Right lobe of liver (tissue), 6 donors: ENCODE measurements at places on chromosomes 3 and 15. TPM values are rescaled to one million over a fixed set of nuclear protein-coding genes. Genes with fewer than 3 reads are reported as not detected.

- DNase-seq = no peak
These were observed 8.6 kb downstream of the MAP3K13 start for GRCh38 chr3:185371306-185372074.

Gene PLCH1
- total RNA-seq = 0.18 TPM

- no peak for DNase-seq
These were observed 84.5 kb downstream of the CACNA2D3 start for GRCh38 chr3:54206874-54207273.

- DNase-seq = no peak
These were observed 3.7 kb downstream of the ABTB1 start for GRCh38 chr3:127676456-127676855.

GRCh38 chr15:92870010-92870591, 30.0 kb upstream of the CHD2 start:
- DNase-seq = no peak

- no peak for DNase-seq
These were observed 155.9 kb upstream of the FEZF2 start for GRCh38 chr3:62529230-62529629.

Gene CHRM5
- total RNA-seq = not detected

DNA sequence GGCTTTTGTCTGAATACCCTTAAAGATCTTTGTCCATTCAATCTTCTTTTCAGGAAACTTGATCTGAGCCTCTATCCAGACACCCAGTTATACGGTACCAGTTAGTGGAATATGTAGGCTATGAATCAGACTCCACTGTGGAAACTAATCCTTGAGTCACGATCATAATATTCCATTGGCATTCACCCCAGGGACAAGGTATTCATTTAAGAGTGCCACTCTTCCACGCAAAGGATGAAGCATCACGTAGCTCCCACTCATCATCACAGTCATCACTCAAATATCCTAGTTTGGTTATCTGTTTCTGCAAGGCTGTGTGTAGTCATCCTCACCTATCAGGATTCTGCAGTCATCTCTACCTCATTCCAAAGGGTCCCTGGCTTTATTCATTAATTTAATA, 85.6 kb downstream of the NEDD4 start:
- no peak for DNase-seq

GRCh38 chr15:42344763-42345162, 14.5 kb upstream of the CAPN3 start:
- no peak for DNase-seq

- no peak for DNase-seq
These were observed 458.1 kb downstream of the DIPK2A start for GRCh38 chr3:144429719-144430121.

Gene KIF15
- 0.25 TPM for total RNA-seq

GRCh38 chr3:15113884-15114283, 14.9 kb upstream of the RBSN start:
- no peak for DNase-seq
